ENCODE measurements at places on chromosomes 6 and 20.

- no peak overlapping the region for H3K27ac ChIP-seq
- no peak for DNase-seq
- peaks cover 10% of the 10 kb centered on the region for H3K27me3 ChIP-seq
- H3K4me3 ChIP-seq = no peak overlapping the region
These were observed 57.4 kb upstream of the FOXC1 start for GRCh38 chr6:1552296-1552761.

DNA sequence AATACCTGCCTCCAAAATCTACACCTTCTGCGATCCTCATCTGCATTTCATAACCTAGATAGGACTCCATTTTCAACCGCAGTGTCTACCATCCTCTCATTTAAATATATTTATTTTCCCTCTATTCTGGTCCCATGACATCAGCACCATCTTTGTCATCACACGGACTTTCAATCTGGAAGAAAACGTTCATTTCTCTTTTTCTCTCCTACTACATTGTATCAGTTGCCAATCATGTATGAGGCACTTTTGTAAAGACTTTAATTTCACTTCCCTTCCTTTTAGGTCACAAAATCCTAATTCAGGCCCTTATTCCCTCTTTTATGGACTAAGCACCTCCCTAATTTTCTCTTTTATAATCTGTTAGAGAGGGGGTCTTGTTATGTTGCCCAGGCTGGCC lies 89.6 kb downstream of the PHACTR1 start:
- no peak overlapping the region for H3K27ac ChIP-seq
- H3K4me3 ChIP-seq = no peak overlapping the region
- H3K36me3 ChIP-seq = no peaks in the 10 kb centered on the region
- DNase-seq = no peak
- peaks cover 2% of the 10 kb centered on the region for H3K4me1 ChIP-seq
- H3K27me3 ChIP-seq = peaks cover 8% of the 10 kb centered on the region

DNA sequence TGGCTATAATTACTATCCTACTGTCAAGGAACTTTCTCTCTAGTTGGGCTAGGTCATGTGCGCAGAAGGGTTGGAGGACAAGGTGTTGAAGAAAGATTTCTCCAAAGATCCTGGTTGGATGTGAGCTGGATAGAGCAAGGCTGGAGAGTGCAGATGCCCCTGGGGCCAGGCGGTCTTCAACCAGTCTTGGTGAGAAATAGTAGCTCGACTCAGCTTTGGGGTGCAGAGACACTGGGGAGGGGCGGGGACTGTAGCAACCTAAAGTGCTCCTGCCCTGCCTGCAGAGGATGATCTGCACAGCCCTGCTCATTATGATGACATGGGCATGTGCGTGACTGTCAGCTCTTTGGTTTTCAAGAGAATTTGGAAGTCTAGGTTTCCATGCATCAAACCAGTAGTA lies 35.9 kb downstream of the PHACTR3 start:
- H3K27ac ChIP-seq = no peak overlapping the region
- peak; percentile 56 for DNase-seq
- no peaks in the 10 kb centered on the region for H3K4me1 ChIP-seq
- H3K4me3 ChIP-seq = no peak overlapping the region

DNA sequence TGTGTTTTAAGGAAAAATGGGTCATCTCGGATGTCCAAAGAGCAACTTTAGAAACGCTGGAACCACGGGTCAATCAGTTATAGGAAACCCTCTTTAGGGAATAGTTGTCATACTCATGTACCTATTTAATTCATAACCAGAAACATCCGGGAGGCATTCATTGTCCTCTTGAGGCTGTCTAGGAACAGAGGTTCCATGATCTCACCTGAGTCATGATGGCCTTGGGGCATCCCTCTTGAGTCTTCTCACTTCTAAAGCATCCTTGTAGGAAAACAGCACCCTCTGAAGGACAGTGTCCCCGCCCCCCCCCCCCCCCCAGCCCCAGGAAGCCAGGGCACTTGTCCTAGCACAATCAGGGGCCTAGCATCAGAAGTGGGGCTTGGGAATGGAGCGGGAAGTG lies 46.3 kb upstream of the CDH4 start:
- no peak for DNase-seq
- peaks cover 19% of the 10 kb centered on the region for H3K27me3 ChIP-seq
- no peak overlapping the region for H3K4me3 ChIP-seq
- no peak overlapping the region for H3K27ac ChIP-seq
- H3K36me3 ChIP-seq = no peaks in the 10 kb centered on the region

DNA sequence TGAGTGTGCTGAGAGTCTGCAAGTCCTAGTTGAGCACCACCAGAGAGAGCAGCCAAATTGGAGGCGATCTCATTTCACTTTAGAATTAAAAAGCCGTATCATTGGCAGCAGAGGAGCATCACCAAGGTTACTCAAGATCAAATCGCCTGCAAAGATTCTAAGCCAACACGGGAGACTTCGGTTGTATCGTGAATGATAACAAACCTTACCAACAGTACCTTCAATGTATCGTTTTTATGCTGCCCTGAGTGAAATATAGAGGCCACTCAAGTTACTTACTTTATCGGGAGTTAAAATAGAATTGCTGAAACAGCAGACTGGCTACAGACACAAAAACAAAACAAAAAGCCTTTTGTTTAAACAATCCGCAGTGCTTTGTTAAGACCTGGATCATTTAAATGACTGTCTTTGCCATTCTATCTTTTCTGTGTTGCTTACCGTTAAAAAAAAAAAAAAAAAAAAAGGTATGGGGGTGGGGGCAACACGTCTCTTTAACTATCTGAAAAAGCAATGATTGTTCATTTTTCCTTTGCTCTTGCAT lies 14.2 kb downstream of the NHSL1 start:
- no peaks in the 10 kb centered on the region for H3K27me3 ChIP-seq
- peak overlapping the region; percentile 55 for H3K4me3 ChIP-seq
- peaks cover 41% of the 10 kb centered on the region for H3K4me1 ChIP-seq
- H3K36me3 ChIP-seq = peaks cover 16% of the 10 kb centered on the region

DNA sequence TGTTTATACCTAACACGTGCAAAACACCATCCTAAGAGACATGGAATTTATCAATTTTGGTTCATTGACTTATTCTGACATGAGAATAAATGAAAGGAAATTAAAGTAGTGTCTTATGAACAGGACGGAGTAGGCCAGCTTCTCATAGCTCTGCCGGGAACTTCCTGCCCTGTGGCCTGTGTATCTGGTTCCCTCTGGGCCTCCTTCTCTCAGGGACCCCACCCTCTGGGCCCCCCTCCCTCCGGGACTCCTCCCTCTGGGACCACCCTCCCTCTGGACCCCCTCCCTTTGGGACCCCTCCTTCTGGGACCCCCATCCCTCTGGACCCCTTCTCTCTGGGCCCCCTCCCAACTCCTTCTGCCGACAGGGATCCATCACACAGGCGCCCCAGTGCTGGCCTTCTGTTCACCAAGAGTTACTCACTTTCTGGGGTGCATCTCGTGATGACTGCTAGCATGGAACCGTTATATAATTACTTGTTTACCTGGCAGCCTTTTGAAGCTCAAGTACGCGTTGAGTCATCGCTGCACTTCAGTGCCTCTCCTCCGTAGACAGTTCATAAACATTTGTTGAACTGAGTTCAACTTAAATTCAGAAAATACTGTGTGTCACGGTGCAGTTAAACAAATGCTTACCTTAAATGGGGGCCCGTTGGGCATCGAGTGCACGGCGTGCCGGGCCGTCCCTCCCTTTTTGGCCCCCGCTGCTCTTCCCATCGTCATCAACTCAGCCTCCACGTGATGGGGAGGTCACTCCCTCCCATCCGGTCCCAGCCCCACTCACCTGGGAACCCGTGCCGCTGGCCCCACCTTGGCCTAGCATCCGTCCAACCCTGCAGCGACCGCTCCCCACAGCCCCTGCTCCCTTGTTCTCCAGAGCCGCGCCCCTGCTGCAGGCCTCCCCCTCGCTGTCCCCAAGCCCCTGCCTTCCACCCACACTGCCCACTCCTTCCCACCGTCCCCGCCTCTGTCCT lies 8.1 kb downstream of the CCR6 start:
- H3K27me3 ChIP-seq = peaks cover 2% of the 10 kb centered on the region
- no peak overlapping the region for H3K4me3 ChIP-seq
- no peaks in the 10 kb centered on the region for H3K4me1 ChIP-seq
- DNase-seq = no peak
- no peak overlapping the region for H3K27ac ChIP-seq

GRCh38 chr6:88388589-88388988 lies 222.4 kb upstream of the CNR1 start:
- no peak overlapping the region for H3K27ac ChIP-seq
- no peaks in the 10 kb centered on the region for H3K4me1 ChIP-seq
- no peaks in the 10 kb centered on the region for H3K36me3 ChIP-seq

- peak overlapping the region; percentile 66 for H3K27ac ChIP-seq
- peaks cover 4% of the 10 kb centered on the region for H3K36me3 ChIP-seq
- peaks cover 25% of the 10 kb centered on the region for H3K4me1 ChIP-seq
- H3K4me3 ChIP-seq = peak overlapping the region; percentile 46
These were observed 142.5 kb downstream of the CD164 start for GRCh38 chr6:109239651-109240321.

DNA sequence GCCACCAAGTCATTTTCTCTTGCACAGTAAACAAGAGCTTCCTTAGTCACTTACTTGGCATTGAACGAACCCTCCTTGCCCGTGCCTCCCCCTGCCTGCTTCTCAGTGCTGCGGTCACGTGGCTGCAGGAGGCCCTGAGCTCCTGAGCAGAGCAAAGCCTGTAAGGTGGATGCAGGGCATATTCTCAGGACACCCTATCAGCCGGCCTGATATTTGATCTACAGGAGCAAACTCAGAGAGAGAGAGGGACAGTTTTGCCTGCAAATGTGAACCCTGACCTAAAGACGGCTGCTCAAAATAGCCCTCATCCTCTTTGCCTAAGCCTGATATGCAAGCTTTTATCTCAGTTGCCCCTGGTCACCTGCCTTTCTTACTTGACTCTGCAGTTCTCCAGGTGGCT lies 93.0 kb upstream of the POPDC3 start:
- peaks cover 18% of the 10 kb centered on the region for H3K4me1 ChIP-seq
- no peak overlapping the region for H3K27ac ChIP-seq
- H3K27me3 ChIP-seq = no peaks in the 10 kb centered on the region
- peaks cover 24% of the 10 kb centered on the region for H3K36me3 ChIP-seq

GRCh38 chr20:17833036-17833674 lies 133.4 kb downstream of the BANF2 start:
- no peak overlapping the region for H3K27ac ChIP-seq
- H3K4me1 ChIP-seq = peaks cover 8% of the 10 kb centered on the region
- DNase-seq = no peak
- H3K27me3 ChIP-seq = no peaks in the 10 kb centered on the region
- H3K4me3 ChIP-seq = no peak overlapping the region

- no peak for DNase-seq
- H3K4me1 ChIP-seq = no peaks in the 10 kb centered on the region
- H3K27ac ChIP-seq = no peak overlapping the region
- H3K4me3 ChIP-seq = no peak overlapping the region
These were observed 7.5 kb downstream of the SF3B5 start for GRCh38 chr6:144087789-144088426.

GRCh38 chr6:141413196-141413595 lies 719.5 kb upstream of the GJE1 start:
- H3K36me3 ChIP-seq = no peaks in the 10 kb centered on the region
- no peak overlapping the region for H3K4me3 ChIP-seq
- no peaks in the 10 kb centered on the region for H3K4me1 ChIP-seq

GRCh38 chr20:20480689-20481088 lies 112.8 kb downstream of the INSM1 start:
- H3K27ac ChIP-seq = no peak overlapping the region
- no peak for DNase-seq
- H3K27me3 ChIP-seq = no peaks in the 10 kb centered on the region
- H3K4me3 ChIP-seq = no peak overlapping the region
- H3K36me3 ChIP-seq = no peaks in the 10 kb centered on the region
- H3K4me1 ChIP-seq = peaks cover 7% of the 10 kb centered on the region

- peaks cover 6% of the 10 kb centered on the region for H3K4me1 ChIP-seq
- H3K4me3 ChIP-seq = no peak overlapping the region
- H3K27me3 ChIP-seq = no peaks in the 10 kb centered on the region
- no peaks in the 10 kb centered on the region for H3K36me3 ChIP-seq
These were observed 38.1 kb downstream of the BICRAL start for GRCh38 chr6:42819803-42820511.

DNA sequence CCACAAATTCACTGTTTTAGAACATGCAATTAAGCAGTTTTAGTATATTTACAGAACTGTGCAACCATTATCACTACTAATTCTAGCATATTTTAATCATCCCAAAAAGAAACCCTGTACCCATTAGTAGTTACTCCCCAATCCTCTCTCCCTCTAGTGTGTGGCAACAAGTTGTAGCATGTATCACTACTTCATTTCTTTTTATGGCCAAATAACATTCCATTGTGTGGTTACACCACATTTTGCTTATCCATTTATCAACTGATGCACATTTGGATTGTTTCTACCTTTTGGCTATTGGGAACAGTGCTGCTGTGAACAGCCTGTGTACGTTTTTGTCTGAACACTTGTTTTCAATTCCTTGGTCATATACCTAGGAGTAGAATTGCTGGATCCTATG lies 31.5 kb upstream of the FKBP1A start:
- H3K4me1 ChIP-seq = peaks cover 4% of the 10 kb centered on the region
- no peak for DNase-seq
- H3K36me3 ChIP-seq = no peaks in the 10 kb centered on the region

- H3K4me1 ChIP-seq = peaks cover 70% of the 10 kb centered on the region
- peak overlapping the region; percentile 40 for H3K4me3 ChIP-seq
- DNase-seq = no peak
- peaks cover 35% of the 10 kb centered on the region for H3K36me3 ChIP-seq
- peak overlapping the region; percentile 61 for H3K27ac ChIP-seq
These were observed 41.9 kb downstream of the COX4I2 start for GRCh38 chr20:31679357-31680285.

- H3K27ac ChIP-seq = no peak overlapping the region
- no peak for DNase-seq
- no peak overlapping the region for H3K4me3 ChIP-seq
- peaks cover 10% of the 10 kb centered on the region for H3K4me1 ChIP-seq
- no peaks in the 10 kb centered on the region for H3K36me3 ChIP-seq
These were observed 498.8 kb upstream of the POU3F2 start for GRCh38 chr6:98335594-98335993.

- H3K27ac ChIP-seq = no peak overlapping the region
- H3K36me3 ChIP-seq = no peaks in the 10 kb centered on the region
- peaks cover 12% of the 10 kb centered on the region for H3K27me3 ChIP-seq
- no peak overlapping the region for H3K4me3 ChIP-seq
- H3K4me1 ChIP-seq = no peaks in the 10 kb centered on the region
These were observed 67.5 kb upstream of the COL21A1 start for GRCh38 chr6:56314683-56315523.

DNA sequence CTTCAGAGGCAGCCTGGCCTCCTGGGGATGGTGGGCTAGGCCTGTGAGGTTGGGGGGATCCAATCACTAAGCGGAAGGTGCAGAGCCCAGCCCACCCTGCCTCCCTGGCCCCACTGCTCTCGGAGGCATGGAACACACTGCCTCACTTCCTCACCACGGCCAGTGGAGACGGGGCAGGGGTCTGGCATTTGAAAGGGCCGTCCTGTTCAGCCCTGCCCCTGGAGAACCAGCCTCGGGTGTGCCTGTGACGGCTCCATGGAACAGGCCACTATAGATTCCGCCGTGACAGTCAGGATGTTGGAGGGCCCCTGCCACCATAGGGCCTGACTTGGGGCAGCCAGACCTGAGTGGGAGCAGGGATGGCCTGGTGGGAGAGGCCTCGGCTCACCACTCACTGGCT lies 110.2 kb downstream of the DACT2 start:
- no peak for DNase-seq
- peaks cover 4% of the 10 kb centered on the region for H3K36me3 ChIP-seq
- H3K27me3 ChIP-seq = no peaks in the 10 kb centered on the region
- no peak overlapping the region for H3K4me3 ChIP-seq
- no peak overlapping the region for H3K27ac ChIP-seq
- H3K4me1 ChIP-seq = peaks cover 32% of the 10 kb centered on the region

- no peak for DNase-seq
- H3K36me3 ChIP-seq = no peaks in the 10 kb centered on the region
- no peak overlapping the region for H3K4me3 ChIP-seq
- H3K27me3 ChIP-seq = peaks cover 45% of the 10 kb centered on the region
- no peaks in the 10 kb centered on the region for H3K4me1 ChIP-seq
These were observed 7.9 kb upstream of the MCHR2 start for GRCh38 chr6:100001915-100002388.
